DMS79 (cell line): ENCODE measurements at places on chromosomes 3 and 15.

DNA sequence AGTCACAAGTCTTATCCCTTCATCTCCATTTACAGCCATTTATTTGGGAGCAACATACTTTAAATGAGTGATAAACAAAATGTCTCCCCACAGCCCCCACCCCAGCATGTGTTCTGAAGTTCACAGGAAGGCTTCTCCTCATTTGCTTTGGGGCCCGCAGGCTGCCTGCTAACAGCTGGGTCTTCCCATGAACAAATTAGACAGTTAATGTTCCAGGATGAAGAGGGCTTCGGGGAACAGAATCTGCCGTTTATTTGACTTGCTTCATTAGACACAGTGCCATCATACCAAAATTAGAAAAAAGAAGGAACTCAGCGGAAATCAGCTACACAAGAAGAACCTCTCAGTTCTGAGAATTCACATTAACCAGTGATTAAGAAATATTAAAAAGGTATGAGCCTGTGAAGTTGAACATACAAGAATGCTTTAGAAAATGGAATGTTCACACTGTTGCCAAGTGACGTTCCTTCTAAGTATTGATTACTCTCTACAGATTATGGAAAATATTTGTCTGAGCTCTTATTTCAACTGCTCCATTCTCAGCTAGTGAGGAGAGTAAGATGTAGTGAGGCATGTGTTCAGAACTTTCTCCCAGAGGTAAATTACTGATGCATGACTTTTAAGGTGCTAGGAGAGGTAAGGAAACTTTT is 107.5 kb upstream of the THBS1 start:
- no peak for DNase-seq

- DNase-seq: peak; percentile 99
These were observed 237.8 kb downstream of the OPA1 start for GRCh38 chr3:193830791-193831191.

GRCh38 chr3:151156618-151157216 is 46.3 kb downstream of the GPR171 start:
- DNase-seq: peak; percentile 1

GRCh38 chr15:94196531-94196930 is 34.8 kb upstream of the MCTP2 start:
- DNase-seq: no peak

GRCh38 chr15:33724321-33725036 is 243.8 kb upstream of the CHRM5 start:
- DNase-seq: no peak

- no peak for DNase-seq
These were observed 66.6 kb downstream of the IGF1R start for GRCh38 chr15:98714922-98715321.

GRCh38 chr3:15064299-15064834 is 748 bp downstream of the MRPS25 start:
- DNase-seq: no peak

GRCh38 chr3:178100908-178101307 is 435.3 kb upstream of the KCNMB2 start:
- no peak for DNase-seq

DNA sequence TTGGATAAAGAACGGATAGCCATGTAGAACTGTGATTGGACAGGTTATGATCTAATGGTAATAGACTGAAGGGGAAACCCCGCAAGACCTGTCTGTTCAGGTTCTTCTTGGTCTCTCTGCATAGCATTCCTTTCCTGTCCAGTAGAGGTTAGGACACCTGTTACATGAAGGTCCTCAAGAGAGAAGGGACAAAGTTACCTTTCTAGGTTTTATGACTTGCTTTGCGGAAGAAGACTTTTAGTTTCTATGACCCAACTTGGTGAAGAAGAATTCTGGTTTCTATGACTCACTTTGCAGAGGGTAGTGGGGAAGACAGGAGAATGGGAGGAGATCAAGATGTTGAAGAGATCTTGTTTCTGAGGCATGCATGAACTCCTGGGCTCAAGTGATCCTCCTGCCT is 97.9 kb upstream of the C3orf80 start:
- no peak for DNase-seq

- no peak for DNase-seq
These were observed 609.1 kb upstream of the BCHE start for GRCh38 chr3:166446291-166446690.

- DNase-seq: no peak
These were observed 357.2 kb downstream of the GABRG3 start for GRCh38 chr15:27328186-27328585.

GRCh38 chr15:51846066-51846462 is 16.6 kb downstream of the TMOD3 start:
- DNase-seq: no peak

DNA sequence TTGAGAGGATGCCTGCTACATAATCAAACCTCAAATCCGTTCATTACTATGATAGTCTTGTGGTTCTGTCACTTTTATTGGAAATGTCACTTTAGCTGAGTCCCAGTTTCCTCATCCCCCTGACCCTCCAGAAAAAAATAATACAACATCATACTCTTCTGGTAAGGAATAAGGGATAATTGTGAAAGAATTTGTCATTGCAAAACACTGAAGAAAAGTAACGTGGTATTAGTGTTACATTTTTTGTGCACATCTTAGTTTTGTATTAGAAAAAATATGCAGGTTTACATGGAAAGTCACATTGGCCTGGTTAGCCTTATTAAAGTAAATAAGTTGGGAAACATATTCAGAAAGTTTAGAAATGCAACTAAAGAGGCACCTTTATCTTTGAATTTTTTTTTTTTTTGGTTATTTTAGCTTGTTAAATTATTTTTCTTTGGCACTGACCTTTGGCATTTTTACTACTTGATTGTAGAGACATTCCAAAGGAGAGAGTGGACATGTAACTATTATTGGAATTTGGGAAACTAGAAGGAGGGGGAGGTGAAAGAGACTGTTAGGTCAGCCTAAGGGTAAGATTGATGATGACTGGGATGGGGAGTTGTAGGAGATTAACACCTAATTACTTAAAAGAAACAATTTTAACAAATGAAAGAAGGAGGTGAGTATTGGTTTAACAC is 462.2 kb upstream of the RARB start:
- no peak for DNase-seq

- peak; percentile 2 for DNase-seq
These were observed 46.3 kb downstream of the SENP7 start for GRCh38 chr3:101466465-101467309.

GRCh38 chr3:106014971-106015370 is 146.2 kb upstream of the CBLB start:
- DNase-seq: no peak

DNA sequence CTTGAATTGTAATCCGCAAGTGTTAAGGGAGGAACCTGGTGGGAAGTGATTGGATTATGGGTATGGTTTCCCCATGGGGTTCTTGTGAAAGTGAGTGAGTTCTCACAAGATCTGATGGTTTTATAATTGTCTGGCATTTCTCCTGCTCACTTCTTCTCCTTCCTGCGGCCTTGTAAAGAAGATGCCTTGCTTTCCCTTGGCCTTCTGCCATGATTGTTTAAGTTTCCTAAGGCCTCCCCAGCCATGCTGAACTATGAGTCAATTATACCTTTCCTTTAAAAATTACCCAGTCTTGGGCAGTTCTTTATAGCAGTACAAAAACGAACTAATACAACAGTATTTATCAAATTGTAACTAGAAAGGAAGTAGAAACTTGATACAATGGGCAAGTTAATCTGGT is 31.9 kb downstream of the IFT57 start:
- no peak for DNase-seq

- no peak for DNase-seq
These were observed 73.5 kb upstream of the ABI3BP start for GRCh38 chr3:101066711-101067129.

DNA sequence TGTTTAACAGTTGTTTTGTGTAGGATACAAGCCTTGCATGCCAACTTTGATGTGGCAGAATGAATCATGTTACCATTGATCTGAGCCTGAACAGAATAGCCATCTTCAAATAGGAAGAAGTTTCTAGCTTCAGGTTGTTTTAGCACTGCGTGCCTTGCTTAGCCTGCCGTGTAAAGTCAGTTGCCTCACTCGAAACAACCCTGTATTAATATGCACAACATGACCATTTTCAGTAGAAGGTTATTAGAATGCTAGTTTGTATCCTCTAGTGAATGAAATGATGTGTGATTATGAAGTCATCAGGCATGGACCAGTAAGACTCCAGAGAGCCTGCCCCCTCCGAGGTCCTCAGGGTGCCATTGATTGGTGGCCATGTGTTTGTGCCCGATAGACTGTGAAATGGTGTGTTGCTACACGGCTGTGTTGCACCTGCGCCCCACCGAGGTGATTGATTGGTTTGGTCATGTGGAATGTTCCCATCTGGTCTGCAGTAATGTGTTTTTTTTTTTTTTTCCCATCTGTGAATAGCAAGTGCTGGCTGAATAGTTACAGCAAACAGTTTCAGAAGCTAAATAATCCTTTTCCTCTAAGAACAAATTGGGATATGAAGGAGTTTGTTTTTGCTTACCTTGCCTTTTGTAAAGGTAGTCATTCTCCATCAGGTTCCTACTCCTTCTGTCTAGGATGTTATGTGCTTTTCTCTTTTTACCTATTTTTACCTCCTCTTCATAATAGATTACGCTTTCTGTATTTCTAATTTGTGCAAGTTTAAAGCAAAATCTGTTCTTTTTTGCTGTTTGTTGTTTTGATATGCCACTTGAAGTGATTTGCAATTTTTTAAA is 214.9 kb downstream of the TCF12 start:
- no peak for DNase-seq

GRCh38 chr3:150055332-150055731 is 84.6 kb upstream of the PFN2 start:
- DNase-seq: no peak

DNA sequence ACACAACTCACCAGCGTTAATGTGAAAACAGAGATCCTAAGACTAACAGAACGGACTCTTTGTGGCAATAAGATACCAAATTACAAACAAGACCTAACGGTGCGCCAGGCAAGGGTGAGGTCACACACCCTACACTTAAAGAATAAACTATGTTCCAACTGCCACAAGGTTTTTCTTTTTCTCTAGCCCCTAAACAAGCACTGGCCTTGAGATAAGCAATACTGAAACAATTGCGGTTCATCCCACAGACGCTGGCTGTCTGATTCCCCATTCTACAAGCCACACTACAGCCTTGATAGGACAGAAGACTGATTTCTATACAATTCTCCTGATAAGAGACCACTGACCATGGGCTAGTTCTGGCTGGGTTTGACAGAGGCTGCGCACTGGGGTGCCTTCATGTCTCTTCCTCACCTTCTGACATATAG is 20.5 kb upstream of the LIMD1 start:
- DNase-seq: no peak

DNA sequence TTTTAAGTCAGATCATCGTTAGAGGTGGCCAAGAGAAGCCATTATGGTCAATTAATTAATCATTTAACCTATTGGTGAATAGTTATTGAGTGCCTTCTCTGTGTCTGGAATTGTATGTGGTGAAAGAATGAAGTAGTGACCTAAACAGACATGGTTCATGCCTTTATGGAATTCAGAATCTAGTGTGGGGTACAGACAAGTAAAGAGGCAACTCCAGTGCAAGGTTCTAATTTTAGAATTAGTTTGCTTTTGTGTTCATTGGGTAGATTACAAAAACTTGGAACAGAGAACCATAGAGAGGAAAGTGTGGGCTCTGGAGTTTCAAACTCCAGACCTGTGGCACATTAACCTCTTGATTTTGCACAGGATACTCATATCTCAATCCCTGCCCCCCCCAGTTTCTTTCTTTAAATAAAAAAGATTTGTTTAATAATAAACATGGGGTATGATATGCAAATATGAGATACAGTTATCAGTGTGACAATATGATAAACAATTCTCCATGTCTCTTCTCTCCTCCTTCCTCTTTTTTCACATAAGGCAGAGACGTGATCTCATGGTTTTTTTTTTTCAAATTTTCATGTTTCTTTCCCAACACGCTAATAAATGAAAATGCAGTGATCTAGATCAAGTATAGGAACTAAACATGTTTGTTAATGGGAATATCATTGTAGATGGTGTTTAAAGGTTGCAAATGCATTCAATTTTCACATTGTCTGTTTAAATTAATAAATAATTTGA is 117.9 kb downstream of the MITF start:
- DNase-seq: no peak

- DNase-seq: no peak
These were observed 86.6 kb upstream of the AGBL1 start for GRCh38 chr15:85993116-85993515.

GRCh38 chr15:77295446-77295845 is 124.5 kb downstream of the PEAK1 start:
- DNase-seq: no peak

- DNase-seq: no peak
These were observed 265.6 kb downstream of the CTNNB1 start for GRCh38 chr3:41464858-41465257.

GRCh38 chr15:63059573-63060216 is 17.1 kb downstream of the TPM1 start:
- no peak for DNase-seq

DNA sequence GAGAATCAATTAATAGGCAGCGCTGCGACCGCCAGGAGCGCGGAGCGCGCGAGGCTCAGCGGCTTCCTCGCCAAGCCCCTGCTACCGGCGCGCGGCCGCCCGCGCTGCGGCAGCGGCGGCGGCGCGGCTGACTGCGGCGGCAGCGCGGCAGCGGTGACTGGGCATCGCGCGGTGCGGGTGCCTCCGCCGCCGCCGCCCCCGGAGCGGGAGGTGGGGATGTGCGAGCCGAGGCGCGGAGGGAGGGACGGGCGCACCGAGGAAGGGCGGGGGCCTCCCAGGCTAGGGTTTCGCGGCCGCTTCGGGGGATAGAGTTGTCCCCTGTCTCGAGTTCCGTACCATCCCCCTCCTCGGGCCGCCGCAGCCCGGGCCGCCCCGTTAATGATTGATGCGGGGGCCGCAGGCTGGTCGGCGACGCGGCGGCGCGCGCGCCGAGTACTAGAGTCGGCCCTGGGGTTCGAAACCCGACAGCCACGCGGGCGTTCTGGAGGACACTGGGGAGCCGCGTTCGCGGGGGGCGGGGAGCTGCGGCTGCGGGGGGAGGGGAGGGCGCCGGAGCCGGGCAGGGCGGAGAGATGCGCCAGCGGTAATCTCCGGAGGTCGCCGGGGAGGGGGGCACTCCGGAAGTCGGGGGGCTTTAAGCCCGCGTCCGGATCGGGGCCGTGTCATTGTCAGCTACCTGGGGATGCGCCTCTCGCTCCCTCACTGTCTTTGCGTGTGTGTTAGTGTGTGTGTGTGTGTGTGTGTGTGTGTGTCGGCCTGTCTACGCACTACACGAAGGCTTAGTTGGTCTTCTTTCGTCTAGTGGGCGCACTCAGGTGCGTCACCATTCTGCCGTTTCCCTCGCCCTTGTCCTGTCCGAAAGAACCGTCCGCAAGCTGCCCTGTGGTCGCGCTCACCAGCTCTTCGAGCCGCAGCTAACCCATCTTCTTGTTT is at the start of gene PAQR9:
Gene PAQR9 (minus strand): TSS at position 159 of the 933 bp plus-strand sequence. CDS start 338 bp downstream, outside the sequence.
- DNase-seq: no peak
